Spinal cord (tissue), 10 donors: ENCODE measurements at places on chromosomes 2 and 18. TPM values are rescaled to one million over a fixed set of nuclear protein-coding genes. Genes with fewer than 3 reads are reported as not detected.

GRCh38 chr18:10588975-10589374, 63.1 kb downstream of the NAPG start:
- H3K36me3 ChIP-seq: no peaks in the 10 kb centered on the region
- no peak for DNase-seq
- no peak overlapping the region for H3K27ac ChIP-seq
- no peak overlapping the region for H3K4me3 ChIP-seq
- H3K4me1 ChIP-seq: no peaks in the 10 kb centered on the region

GRCh38 chr2:67948506-67948905, 114.3 kb downstream of the C1D start:
- no peaks in the 10 kb centered on the region for H3K27me3 ChIP-seq
- H3K36me3 ChIP-seq: no peaks in the 10 kb centered on the region
- peaks cover 3% of the 10 kb centered on the region for H3K4me1 ChIP-seq
- peak; percentile 76 for DNase-seq
- H3K27ac ChIP-seq: no peak overlapping the region

GRCh38 chr2:44822174-44822573, 119.3 kb upstream of the SIX3 start:
- no peak overlapping the region for H3K27ac ChIP-seq
- no peaks in the 10 kb centered on the region for H3K4me1 ChIP-seq

DNA sequence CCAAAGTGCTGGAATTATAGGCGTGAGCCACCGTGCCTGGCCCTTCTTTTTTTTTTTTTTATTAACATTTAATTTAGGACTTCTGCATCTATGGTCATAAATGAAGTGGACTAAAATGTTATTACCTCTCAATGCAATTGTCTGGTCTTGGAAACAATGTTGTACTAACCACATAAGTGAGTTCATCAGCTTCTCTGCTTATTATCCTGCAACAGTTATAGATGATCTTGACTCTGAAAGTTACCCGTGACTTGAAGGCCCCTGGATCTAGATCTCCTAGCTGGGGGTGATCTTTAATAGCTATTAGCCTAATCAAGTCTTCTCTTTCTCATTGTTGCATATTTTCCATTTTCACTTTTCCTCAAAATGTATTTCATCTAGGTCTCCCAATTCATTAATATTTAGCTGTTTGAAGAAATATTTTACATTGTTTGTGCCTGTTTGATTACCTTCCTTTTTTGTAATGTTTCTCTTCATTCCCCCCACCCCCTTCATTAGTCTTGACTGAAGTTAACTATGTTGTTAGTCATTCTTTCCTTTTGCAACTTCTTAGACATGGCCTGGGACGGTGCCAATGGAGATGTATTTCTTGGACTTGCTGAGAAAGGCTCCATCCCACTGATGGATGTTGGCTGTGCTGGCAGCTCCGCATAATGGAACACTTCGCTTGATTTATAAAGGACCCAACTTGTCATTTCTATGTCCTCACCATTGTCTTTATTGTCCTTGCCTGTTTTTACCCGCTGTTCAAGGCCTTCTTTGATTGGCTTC, 141.6 kb upstream of the RIOK3 start:
- no peaks in the 10 kb centered on the region for H3K36me3 ChIP-seq
- no peak overlapping the region for H3K27ac ChIP-seq
- H3K27me3 ChIP-seq: no peaks in the 10 kb centered on the region
- no peaks in the 10 kb centered on the region for H3K4me1 ChIP-seq
- no peak for DNase-seq
- H3K4me3 ChIP-seq: no peak overlapping the region

GRCh38 chr2:212424082-212424481, 114.5 kb downstream of the ERBB4 start:
- H3K27ac ChIP-seq: no peak overlapping the region
- no peak overlapping the region for H3K4me3 ChIP-seq
- no peaks in the 10 kb centered on the region for H3K4me1 ChIP-seq
- no peaks in the 10 kb centered on the region for H3K27me3 ChIP-seq
- no peaks in the 10 kb centered on the region for H3K36me3 ChIP-seq
- DNase-seq: no peak

DNA sequence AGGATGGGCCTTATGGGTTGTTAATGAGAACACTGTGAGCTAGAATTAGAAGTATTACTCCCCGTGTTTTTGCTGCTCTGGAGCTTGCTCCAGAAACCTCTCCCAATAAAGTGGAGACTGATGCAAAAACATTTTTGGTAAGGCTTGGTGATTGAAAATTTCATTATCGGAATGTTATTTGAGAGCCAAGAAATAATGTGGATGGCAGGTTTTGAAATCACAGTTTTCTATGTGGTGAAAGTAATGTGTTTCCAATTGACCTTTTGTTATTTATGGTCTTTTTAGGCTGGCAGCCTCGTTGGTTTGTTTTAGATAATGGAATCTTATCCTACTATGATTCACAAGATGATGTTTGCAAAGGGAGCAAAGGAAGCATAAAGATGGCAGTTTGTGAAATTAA, 5.1 kb downstream of the PLEKHA3 start:
- no peak overlapping the region for H3K4me3 ChIP-seq
- H3K4me1 ChIP-seq: no peaks in the 10 kb centered on the region
- no peak for DNase-seq

GRCh38 chr2:225630824-225631533, 231.5 kb downstream of the NYAP2 start:
- H3K27ac ChIP-seq: no peak overlapping the region
- no peaks in the 10 kb centered on the region for H3K36me3 ChIP-seq
- no peak for DNase-seq
- H3K4me3 ChIP-seq: no peak overlapping the region
- no peaks in the 10 kb centered on the region for H3K27me3 ChIP-seq
- H3K4me1 ChIP-seq: no peaks in the 10 kb centered on the region

DNA sequence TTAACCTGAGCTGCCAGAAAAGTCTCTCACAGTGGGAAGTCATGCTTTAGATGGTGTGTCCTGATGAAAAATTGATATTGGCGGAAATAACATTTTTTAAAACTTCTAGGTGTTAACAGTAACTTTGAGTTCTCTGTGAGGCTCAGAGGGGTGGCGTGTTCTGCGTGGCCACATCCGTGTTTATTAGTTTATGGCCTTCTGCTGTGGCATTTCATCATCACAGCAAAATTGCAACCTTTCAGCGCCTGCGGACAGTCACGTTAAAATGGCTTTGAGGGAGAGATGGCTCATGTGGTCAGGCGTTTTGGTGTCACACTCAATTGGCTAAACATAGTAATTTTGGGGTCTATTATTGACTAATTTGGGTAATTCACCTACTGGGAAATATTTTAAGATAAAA, 42.4 kb downstream of the KLHL29 start:
- no peak overlapping the region for H3K27ac ChIP-seq
- H3K36me3 ChIP-seq: no peaks in the 10 kb centered on the region
- peaks cover 32% of the 10 kb centered on the region for H3K4me1 ChIP-seq
- no peak for DNase-seq

DNA sequence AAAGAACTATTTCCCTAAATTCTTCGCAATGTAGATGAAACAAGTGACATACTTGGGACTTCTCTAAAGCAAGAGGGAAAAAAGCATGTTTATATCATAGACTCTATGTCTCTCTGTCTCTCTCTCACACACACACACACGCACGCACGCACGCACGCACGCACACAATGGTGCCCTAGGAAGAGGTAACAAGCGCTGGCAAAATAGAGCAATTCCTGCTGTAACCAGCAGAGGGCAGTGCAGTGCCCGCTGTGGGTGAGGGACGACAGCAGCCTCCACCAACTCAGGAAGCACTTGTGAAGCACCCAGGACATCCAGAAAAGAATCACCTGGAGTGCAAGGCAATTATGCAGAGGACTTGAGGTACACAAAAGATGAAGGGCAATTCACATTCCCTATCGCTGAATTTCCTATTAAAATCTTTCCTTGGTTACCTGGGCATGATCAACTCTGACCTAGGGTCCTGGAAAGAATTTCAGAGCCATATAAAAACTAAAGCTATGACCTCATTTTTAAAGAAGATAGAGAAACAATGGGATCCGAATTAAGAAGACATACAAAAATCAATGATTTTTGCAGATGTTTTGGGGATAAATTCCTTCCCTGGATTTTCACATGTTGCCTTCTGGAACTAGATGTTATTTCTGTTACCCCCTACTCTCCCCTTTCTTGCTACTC, 166.4 kb downstream of the PDE11A start:
- H3K27me3 ChIP-seq: no peaks in the 10 kb centered on the region
- H3K27ac ChIP-seq: no peak overlapping the region
- peak; percentile 77 for DNase-seq
- H3K4me3 ChIP-seq: no peak overlapping the region
- H3K36me3 ChIP-seq: no peaks in the 10 kb centered on the region
- H3K4me1 ChIP-seq: no peaks in the 10 kb centered on the region

- no peaks in the 10 kb centered on the region for H3K36me3 ChIP-seq
- no peak overlapping the region for H3K27ac ChIP-seq
- H3K27me3 ChIP-seq: no peaks in the 10 kb centered on the region
- H3K4me1 ChIP-seq: no peaks in the 10 kb centered on the region
These were observed 381.6 kb downstream of the ERBB4 start for GRCh38 chr2:212157012-212157411.

DNA sequence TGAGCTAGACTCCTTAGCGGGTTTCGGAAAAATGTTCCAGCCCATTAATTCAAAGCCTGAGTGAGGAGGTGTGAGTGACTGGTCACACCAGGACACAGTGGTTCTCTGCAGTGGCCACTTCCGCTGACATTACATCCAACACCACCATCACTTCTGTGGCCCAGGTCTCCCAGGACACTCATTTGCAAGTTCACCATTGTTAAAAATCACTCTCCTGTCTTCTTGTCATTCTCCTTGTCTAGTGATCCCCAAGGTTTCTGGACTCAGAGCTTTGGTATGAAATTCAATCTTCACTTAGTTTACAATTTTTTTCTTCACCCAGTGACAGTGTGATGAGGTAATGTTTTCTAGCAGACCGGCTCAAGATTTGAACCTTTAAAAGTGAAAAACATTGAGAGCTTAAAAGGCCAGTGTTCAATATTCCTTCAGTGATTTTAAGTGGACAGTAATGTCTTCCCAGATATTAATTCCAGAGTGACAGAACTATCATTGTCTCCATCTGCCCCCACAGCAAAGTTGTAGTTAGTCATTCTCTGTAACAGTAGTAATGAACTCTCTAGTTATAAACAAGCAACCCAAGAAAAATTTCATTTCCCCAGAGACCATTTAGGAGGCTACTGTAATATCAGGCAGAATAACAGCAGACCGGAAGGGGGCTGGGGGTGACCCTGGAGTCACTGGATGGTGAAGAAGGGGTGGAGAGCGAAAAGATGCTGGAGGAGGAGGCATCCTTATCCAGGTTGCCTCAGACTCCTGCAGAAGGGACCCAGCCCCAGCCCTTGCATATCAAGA, 164.9 kb downstream of the GFPT1 start:
- H3K36me3 ChIP-seq: no peaks in the 10 kb centered on the region
- H3K4me1 ChIP-seq: peaks cover under 1% of the 10 kb centered on the region
- H3K27me3 ChIP-seq: no peaks in the 10 kb centered on the region
- no peak overlapping the region for H3K4me3 ChIP-seq
- DNase-seq: no peak

- H3K27ac ChIP-seq: no peak overlapping the region
- H3K27me3 ChIP-seq: no peaks in the 10 kb centered on the region
- H3K4me1 ChIP-seq: no peaks in the 10 kb centered on the region
- no peak for DNase-seq
- H3K4me3 ChIP-seq: no peak overlapping the region
- no peaks in the 10 kb centered on the region for H3K36me3 ChIP-seq
These were observed 187.1 kb downstream of the DYM start for GRCh38 chr18:49273241-49273880.

DNA sequence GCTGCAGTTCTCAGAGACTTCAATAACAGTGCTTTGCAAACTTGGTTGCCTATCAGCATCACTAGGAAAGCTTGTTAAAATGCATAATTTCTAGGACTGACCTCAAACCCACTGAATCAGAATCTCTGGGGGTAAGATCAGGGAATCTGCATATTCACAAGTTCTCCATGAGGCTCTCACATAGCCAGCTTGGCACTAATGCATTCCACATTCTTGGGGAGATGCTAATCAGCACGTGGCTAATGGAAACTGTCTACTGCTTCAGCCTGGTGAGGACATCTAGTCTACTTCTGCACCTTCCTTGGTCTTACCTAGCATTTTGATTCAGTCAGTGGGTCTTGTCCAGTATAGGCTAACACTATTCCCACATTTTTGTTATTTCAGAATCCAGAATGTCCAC, 56.3 kb downstream of the RBKS start:
- no peak overlapping the region for H3K27ac ChIP-seq
- H3K27me3 ChIP-seq: no peaks in the 10 kb centered on the region
- DNase-seq: no peak
- H3K4me1 ChIP-seq: no peaks in the 10 kb centered on the region
- no peaks in the 10 kb centered on the region for H3K36me3 ChIP-seq

GRCh38 chr2:176637486-176638166, 368.4 kb downstream of the MTX2 start:
- peak; percentile 68 for DNase-seq
- H3K36me3 ChIP-seq: no peaks in the 10 kb centered on the region
- H3K27me3 ChIP-seq: peaks cover 32% of the 10 kb centered on the region
- H3K4me1 ChIP-seq: peaks cover 4% of the 10 kb centered on the region
- H3K4me3 ChIP-seq: peak overlapping the region; percentile 71

DNA sequence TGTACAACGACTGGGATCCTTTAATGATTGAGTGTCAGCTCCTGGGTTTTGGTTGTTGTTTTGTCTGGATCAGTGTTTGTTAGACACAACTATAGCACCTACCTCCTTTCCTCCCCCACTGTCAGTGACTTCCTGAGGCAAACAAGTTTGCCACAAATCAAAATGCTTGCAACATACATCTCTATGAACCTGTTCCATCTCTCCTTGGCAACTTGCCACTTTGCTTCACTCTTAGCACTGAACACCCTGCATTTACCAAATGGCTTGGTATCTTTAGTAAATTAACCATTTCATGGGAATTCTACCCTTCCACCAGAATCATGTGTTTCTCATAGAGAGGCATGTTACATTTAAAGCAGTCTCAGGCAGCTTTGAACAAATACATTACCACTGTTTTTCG, 301.1 kb upstream of the TANK start:
- H3K4me1 ChIP-seq: no peaks in the 10 kb centered on the region
- H3K27me3 ChIP-seq: no peaks in the 10 kb centered on the region
- H3K36me3 ChIP-seq: no peaks in the 10 kb centered on the region
- H3K27ac ChIP-seq: no peak overlapping the region
- H3K4me3 ChIP-seq: no peak overlapping the region
- DNase-seq: peak; percentile 66

DNA sequence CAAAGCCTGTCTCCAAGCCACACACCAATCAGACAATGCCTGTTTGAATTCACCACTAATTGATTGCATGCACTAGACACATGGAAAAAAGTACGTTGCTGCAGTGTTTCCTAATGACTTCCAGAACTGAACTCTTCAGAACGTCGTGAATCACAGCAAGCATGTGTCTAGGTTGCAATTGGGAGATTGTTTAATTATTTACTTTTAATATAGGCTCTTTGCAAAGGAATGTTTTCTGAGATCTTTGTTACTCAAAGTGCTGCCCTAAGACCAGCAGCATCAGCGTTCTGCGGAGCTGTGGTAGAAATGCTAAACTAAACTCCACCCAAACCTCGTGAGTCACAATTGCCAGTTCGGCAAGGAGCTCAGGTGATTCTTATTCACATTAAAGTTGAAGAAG, 52.7 kb upstream of the CCDC68 start:
- H3K27ac ChIP-seq: no peak overlapping the region
- no peaks in the 10 kb centered on the region for H3K36me3 ChIP-seq
- H3K27me3 ChIP-seq: no peaks in the 10 kb centered on the region
- no peak for DNase-seq

The UPP2 gene
- 1.4 TPM for total RNA-seq

The VIT gene
- total RNA-seq: 3.8 TPM

The C2orf15 gene
- total RNA-seq: 5.7 TPM

The C2orf80 gene
- total RNA-seq: 6.4 TPM

The ALPI gene
- total RNA-seq: not detected

The CCDC141 gene
- 4.4 TPM for total RNA-seq

The ATP5MC3 gene
- 121 TPM for total RNA-seq

The AKAIN1 gene
- total RNA-seq: 1.9 TPM

The TIGD1 gene
- total RNA-seq: 5.9 TPM

The HOXD8 gene
- 10.5 TPM for total RNA-seq

The CHST9 gene
- 8.2 TPM for total RNA-seq

The MAP4K3 gene
- total RNA-seq: 88.9 TPM
